ENCODE measurements at places on chromosomes 1 and 21.

GRCh38 chr1:115327270-115327669 lies 10.8 kb downstream of the NGF start:
- DNase-seq: no peak

DNA sequence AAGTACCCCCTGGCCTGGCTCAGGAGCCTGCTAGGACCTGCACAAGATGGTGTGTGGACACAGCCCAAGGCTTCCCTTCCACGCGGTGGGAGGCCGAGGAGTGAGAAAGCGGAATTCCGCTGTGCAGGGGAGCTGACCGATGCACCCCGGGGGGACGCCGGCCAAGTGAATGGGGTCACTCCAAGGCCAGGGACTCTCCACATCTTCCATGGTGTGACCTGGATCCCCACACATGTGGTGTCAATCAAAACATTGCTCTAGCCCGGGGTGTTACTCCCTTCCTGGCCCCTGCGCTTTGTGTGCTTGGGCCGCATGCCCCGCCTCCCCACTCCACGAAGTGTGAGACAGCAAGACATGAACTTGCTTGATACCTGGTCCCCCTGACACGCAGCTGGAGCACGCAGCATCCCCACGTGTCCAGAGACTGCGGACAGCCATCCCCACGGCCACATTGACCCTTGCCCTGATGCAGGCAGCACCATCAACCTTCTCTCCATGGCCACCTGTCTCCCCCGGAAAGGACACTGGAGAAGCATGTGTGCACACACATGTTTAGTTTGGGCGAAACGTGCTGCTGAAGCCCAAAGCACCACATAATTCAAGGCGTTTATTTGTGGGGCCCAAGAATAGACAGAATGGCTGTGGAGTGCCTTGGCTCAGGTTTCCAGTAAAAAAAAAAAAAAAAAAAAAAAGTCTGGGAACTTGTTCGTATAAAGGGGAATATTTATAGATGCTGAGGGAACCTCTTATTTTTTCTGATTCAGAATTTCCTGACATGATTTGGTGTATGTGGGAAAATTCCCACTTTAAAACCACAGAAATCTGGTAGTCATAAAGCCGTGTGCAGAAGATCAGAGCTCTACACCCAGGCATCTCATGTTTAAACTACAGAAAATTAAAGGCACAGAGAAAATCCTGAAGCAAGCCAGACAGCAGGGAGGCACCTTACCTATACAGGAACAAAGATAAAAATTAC lies 171.7 kb downstream of the HUNK start:
- no peak for DNase-seq

- DNase-seq: no peak
Measured at GRCh38 chr1:203284411-203285123, 20.8 kb upstream of the BTG2 start.

DNA sequence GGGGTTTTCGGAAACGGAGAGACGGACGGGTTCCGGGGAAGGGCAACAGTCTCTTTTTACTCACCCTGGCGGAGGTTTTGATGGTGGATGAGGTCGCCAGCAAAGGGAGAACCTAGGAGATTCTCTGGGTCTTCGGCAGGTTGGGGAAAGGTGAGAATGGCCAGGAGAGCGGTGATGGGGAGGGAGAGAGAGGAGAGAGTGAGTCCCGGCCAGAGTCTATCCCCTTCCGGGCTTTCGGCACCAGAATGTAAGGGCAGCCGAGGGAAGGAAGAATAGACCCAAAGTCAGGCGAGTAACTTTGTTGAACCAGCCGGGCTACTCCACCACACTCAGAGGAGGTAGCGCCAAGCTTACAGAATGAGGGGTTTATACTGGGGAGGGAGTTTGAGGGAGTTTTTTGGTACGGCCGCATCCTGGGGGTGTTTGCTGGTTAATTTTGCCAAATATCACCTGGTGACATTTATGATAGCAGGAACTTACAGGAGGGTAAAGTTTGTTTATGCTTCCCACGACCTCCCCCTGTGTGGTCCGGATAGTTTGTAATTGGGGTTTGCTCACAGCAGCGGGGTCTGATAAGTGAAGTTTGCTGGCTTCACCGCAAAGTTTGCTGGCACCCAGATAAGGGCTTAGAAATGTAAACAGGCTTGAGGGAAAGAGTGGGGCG lies 141.1 kb upstream of the ETV3 start:
- DNase-seq: no peak

DNA sequence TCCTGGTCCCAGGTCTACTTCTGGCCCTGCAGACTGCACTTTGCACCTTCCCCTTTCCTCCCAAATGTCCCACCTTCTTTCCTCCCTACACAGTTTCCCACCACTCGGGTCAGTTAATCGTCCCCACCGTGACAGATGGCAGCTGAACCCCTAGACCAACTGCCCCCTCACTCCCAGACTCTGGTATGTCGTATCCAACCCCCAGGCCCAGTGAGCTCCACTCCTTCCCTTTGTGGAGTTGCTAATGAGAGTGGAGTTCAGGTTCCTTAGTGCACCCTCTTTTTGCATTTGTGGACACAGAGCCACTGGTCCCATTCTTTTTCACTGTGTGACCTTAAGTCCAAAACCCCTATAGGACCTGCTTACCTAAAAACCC lies 1.8 kb downstream of the MAN1C1 start:
- no peak for DNase-seq

- no peak for DNase-seq
Measured at GRCh38 chr1:66371233-66372005, 162.5 kb upstream of the SGIP1 start.
